ENCODE measurements at places on chromosomes 12 and 14.

GRCh38 chr12:66196806-66197205, 7.8 kb downstream of the IRAK3 start:
- peak; percentile 69 for ATAC-seq

DNA sequence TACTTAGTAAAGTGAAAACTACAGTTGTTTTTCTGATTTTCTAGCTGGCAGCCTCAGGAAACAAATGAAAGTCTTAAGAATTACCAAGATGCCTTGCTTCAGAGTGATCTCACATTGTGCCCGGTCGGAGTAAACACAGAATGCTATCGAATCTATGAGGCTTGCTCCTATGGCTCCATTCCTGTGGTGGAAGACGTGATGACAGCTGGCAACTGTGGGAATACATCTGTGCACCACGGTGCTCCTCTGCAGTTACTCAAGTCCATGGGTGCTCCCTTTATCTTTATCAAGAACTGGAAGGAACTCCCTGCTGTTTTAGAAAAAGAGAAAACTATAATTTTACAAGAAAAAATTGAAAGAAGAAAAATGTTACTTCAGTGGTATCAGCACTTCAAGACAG, 28.9 kb downstream of the RXYLT1 start:
- ATAC-seq: no peak

DNA sequence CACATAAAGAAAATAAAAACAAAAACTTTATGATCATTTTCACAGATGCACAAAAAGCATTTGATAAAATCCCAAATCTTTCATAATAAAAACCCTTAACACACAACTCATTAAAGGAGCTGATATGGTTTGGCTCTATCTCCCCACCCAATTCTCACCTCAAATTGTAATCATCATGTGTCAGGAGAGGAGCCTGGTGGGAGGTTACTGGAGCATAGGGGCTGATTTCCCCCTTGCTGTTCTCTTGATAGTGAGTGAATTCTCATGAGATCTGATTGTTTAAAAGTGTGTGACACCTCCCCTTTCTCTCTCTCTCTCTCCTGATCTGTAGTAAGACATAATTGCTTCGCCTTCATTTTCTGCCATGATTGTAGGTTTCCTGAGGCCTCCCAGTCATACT, 790.7 kb downstream of the C12orf50 start:
- ATAC-seq: no peak

GRCh38 chr12:132806857-132807256, 21.8 kb downstream of the GOLGA3 start:
- ATAC-seq: no peak

GRCh38 chr12:42325326-42325652, 605 bp downstream of the ZCRB1 start:
- ATAC-seq: no peak

GRCh38 chr12:10069099-10069498, 29.7 kb downstream of the CLEC1A start:
- ATAC-seq: no peak

Data from stimulated activated memory B cell treated with anti-CD40 and anti-IgM and Interleukin-4, amounts not matched to agents 10 μg/mL and 1 μg/mL and 100 μg/mL, for 72 hours (primary cell).